CMK (cell line): ENCODE measurements at places on chromosomes 13 and 19.

DNA sequence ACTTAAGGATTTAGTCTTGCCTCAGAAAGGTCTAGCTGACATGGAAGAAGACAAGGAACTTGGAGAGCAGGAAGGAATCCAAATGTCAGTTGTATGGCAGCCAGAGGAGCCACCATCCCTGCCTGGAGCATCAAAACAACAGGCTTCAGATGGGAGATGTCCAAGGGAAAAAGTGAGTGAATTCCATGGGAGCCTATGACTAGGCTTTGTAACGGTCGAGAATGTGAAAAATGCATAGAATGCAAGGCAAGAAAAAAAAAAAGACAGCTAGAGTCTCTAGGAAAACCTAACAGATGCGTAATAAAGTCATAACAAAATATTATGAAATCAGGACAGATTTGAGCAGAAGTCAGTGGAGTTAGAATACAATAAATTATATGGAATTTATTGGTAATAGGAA lies 183.7 kb upstream of the LSM14A start:
- no peak for DNase-seq

GRCh38 chr13:27797228-27797624 lies 4.9 kb downstream of the GSX1 start:
- DNase-seq: no peak

- no peak for DNase-seq
Measured at GRCh38 chr13:92255526-92255925, 857.1 kb downstream of the GPC5 start.

- no peak for DNase-seq
Measured at GRCh38 chr13:57138988-57139387, 1.7 kb upstream of the PRR20A start.

- DNase-seq: no peak
Measured at GRCh38 chr13:113959198-113959597, 14.7 kb downstream of the C13orf46 start.

DNA sequence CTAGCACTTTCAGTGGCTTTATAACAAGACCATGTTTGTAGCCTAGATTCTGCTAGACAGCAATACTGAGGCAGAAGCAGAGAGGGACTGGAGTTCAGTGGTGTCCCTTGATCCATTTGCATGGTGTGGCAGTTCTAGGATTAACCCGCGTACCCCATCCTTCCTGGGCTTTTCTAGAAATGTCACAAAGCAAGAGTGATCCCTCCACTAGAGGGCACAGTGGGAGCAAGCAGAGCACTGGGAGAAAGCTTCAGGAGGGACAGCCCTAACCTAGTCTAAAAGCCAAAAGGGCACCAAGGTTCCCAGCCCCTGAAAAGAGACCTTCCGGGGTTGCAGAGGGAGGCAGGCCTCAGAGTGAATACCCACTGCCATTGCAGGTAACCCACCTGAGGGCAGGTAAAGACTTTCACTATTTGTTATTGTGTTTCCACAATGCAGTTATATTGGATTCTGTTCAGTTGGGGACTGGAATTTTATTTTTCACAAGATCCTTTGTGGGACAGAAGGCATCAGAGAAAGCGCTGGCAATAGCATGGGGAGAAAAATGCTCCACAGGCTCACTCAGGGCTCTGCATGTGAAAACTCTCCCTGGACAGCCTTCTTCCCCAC lies 170.6 kb downstream of the FLT1 start:
- no peak for DNase-seq

GRCh38 chr13:112203614-112204013 lies 136.7 kb downstream of the SOX1 start:
- no peak for DNase-seq

DNA sequence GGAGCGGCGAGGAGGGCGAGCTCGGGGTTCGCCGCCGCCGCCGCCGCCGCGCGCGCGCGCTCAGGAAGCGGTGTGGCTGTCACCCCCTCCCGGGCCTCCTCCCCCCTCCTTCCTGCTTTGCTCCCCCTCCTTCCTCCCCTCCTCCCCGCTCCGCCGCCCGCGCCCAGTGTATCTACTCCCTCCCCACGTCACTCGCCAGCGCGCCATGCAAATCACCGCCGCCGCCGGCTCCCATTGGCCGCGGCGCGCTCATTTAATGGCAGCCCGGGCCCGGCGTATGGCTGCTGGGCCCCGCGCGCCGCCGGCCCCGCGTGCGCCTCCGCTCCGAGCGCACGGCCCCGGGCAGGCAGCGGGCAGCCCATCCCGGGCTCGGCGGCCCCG lies 335 bp upstream of the SOX1 start:
- DNase-seq: no peak

GRCh38 chr13:95503662-95504061 lies 48.9 kb upstream of the CLDN10 start:
- no peak for DNase-seq

DNA sequence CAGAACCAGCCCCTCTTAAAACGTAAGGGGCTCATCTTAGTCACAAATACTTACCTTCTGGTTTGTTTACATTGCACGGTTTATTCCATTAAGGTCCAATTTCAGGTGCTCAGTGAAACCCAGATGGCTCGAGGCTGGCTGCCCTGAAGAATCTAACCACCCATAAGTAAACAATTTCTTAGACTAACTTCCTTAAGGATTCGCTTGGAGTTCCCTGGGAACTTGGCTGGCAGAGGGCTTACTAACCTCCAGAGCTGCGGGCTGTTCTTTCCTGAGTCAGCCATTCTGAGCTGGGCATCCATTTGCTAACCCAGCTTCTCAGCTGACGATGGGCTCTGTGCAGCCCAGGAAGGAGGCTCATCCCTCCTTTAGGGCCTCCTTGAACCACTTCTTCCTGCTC lies 262.1 kb downstream of the FGF9 start:
- no peak for DNase-seq

DNA sequence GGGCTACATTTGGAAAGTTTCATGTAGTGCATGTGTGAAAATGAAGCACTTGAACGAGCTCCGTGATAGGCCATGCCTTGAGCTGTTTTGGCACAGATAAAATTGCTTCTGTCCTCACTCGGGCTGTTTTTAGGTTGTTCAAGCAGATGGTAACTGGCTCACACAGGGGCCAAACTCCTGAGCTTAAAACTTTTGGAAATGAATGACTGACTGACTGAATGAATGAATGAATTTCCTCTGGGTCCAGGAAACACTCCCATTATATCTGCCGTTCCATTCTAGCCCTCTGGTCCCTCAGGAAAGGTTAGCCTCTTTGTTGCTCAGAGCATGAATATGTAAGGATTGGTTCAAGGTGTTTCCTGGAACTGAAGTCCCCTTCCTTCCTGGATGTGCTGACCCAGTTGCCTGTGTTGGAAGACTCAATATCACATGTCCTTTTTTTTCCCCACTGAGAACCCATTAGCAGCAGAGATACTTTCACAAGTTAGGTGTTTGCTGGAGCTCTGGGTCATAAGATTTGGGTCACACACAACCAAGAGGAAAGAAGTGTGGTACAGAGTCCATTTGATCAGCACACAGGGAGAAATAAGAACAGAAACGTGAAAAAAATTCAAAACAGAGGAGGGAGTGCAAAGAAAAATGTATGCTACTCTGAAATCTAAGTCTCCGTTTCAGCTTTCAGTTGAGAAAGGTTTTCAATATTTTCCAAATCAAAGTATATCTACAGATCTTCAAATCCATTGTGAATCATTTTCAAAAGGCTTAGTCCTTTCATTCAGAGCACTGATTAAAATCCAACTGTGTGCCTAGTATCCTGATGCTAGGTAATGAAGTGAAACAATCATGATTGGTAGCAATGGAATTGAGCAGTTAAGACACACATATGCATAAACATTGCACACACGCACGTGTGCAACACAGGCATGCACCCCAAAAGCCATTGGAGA lies 18.9 kb downstream of the MBNL2 start:
- no peak for DNase-seq

DNA sequence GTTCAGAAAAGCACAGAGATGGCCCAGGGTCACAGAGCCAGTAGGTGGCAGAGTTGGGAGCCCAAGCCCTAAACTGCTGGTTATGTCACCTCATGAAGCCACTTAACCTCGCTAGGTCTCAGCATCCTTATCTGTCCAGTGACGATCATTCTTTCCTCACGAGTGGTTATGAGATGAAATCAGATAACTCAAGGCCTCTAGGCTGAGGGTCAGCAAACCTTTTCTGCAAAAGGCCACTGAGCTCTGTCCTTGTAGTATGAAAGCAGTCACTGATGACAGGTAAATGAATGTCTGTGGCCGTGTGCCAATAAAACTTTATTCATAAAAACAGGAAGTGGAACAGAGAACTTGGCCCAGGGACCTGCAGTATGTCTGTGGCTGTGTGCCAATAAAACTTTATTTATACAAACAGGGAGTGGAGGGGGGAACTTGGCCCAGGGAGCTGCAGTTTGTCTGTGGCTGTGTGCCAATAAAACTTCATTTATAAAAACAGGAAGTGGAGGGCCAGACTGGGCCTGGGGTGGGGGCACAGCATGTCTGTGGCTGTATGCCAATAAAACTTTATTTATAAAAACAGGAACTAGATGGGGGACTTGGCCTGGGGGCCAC lies 71.2 kb downstream of the GNG7 start:
- DNase-seq: no peak

DNA sequence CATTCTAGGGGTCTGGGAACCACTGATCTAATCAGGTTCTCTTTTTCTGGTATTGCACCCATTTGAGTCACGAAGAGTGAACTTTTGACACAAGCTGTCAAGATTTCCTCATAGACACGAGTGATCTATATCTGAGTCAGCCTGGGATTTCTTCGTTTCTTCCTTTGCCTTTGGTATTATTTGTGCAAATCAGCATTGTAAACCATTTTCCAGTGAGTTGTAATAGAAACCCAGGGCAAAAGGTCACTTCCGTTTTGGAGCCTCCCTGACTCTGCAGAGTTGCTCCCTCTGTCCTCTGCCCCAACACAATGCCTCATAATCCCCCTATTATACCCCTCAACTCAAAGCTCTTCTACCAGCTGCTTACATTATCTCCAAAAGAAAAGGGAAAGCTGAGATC lies 615.1 kb downstream of the EFNB2 start:
- DNase-seq: no peak

DNA sequence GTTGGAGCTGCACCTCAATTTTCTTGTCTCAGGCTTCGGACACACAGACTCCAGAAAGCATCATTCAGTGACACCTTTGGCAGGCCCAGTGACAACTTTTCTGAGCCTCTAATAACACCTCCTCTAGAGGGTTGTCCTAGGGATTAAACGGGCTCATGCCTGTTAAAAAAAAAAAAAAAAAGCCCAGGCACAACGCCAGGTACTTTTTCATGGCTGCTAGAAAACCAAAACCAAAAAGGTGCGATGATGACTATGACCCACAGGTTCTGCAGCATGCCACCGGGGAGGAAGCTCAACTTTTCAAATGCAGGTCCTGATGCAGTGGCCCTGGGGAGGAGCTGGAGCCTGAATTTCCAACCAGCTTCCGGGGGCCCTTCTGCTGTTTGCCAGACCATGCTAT lies 184.2 kb downstream of the ABCC4 start:
- DNase-seq: no peak

DNA sequence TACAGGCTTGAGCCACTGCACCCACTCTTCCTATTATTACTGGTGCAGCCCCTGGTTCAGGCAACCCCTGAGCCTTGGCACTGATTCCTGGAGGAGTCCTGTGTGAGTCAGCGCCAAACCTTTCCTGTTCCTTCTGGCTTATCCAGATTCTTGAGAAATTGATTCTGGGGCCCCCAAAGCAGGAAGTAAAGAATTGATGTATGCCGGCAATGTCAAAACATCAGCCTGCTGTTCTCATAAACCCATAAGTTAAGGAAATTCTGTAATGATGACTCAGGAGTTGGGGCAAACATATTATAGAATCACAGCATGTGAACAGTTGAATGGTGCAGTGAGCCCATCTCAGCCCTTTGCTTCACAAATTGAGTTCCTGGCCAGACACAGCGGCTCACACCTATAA lies 1.4 kb upstream of the OR7G3 start:
- no peak for DNase-seq

- no peak for DNase-seq
Measured at GRCh38 chr19:5587661-5588060, 19.9 kb upstream of the TINCR start.

DNA sequence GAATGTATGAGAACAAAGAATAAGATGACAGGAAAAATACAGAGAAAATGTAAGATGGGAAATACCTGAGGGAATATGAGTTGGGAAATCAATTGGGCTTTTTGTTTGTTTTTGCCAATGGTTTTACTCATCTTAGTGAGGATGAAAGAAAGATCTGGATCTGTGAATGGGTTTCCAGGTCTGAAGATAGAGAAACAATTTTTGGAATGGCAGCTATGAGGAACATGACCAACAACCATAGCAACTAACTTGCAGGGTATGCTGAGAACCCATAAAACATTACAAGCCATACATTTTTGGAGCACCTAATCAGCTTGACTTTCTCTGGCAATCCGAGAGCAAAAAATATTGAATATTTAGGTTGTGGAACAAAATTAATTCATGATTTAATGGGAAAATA lies 290.0 kb downstream of the KCTD12 start:
- no peak for DNase-seq

DNA sequence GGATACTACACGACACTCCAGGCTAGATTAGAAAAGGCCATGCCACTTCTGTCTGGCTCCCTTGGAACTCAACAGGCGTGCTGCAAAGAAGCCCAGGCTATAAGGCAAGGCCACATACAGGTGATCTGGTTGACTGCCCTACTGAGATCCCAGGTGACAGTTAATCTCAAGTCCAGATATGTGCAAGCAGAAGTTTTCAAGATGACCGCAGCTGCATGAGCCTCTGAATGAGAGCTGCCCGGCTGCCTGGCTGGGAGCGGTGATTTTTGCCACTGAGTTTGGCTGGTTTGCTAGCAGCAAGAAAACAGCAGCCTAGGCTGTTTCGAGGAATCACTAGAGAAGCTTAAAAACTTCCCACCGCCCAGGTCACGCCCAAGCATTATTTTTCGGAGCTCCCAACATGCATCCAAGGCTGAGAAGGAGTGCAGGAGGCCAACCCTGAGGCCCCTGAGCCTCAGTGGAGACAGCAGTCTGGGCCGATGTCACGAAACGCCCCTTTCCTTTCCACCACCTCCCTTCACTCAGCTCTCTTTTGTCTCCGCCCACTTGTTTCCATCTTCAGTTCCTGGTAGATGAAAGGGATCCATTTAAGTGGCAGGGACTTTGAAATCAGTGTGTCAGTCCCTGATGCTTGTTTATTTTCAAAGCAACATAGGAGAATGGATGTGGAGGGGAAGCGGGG lies 14.0 kb upstream of the URI1 start:
- DNase-seq: no peak

GRCh38 chr19:16536130-16536529 lies 6.1 kb downstream of the CHERP start:
- DNase-seq: no peak

- DNase-seq: no peak
Measured at GRCh38 chr13:97849305-97849704, 104.2 kb upstream of the IPO5 start.
